ENCODE measurements at places on chromosomes 13 and 19. TPM values are rescaled to one million over a fixed set of nuclear protein-coding genes. Genes with fewer than 3 reads are reported as not detected.

Gene PABPC3
- 0.14 TPM for total RNA-seq

Gene CD22
- total RNA-seq, result 0.04 TPM

Gene MYO16
- total RNA-seq, result not detected

Gene DLL3
- total RNA-seq, result 3.7 TPM

Gene IZUMO4
- not detected for total RNA-seq

Gene FSD1
- 24.7 TPM for total RNA-seq

Gene TMPRSS9
- total RNA-seq, result 0.04 TPM

Gene ATXN8OS
- total RNA-seq, result not detected

Gene URAD
- total RNA-seq, result not detected

DNA sequence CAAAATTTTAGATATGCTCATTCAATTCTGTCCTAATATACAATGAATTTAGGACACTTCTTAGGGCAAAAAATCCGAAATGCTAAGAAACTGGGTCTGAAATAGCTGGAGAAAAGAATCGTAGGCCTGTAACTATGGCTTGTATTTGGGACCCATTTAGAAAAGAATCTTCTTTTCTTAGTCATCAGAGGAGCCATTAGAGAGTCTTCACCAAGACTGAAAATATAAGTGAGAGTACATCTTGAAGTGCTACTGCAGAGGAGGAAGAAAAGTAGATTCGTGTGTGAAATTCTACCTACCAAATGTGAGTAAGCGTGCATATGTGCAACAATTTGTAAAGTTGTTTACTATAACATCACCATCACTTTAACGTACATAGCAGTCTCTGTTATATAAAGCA, 8.8 kb upstream of the DACH1 start:
- no peak for DNase-seq

DNA sequence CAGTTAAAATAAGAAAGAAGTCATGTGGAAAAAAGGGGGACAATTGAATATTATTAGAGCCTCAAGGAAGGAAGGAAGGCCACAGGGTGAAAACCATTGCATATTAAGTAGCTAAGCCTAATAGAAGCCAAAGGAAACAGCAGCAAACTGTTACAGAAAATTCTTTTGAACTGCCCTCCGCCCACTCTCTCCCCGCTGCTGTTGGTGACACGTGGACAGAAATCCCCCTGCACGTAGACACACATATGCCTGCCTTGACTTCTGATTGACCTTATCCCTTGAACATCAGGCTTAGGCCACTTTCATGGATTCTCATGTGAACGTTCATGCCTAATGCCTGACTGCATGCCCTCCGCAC, 229.1 kb downstream of the KCNRG start:
- no peak for DNase-seq

- no peak for DNase-seq
Measured at GRCh38 chr19:51325161-51325976, 13.9 kb downstream of the IGLON5 start.

- no peak for DNase-seq
Measured at GRCh38 chr13:111337741-111338140, 17.3 kb downstream of the TEX29 start.

- DNase-seq, result no peak
Measured at GRCh38 chr13:106159295-106160195, 375.9 kb downstream of the EFNB2 start.

GRCh38 chr13:90683711-90684131, 663.8 kb upstream of the MIR17HG start:
- DNase-seq, result no peak

DNA sequence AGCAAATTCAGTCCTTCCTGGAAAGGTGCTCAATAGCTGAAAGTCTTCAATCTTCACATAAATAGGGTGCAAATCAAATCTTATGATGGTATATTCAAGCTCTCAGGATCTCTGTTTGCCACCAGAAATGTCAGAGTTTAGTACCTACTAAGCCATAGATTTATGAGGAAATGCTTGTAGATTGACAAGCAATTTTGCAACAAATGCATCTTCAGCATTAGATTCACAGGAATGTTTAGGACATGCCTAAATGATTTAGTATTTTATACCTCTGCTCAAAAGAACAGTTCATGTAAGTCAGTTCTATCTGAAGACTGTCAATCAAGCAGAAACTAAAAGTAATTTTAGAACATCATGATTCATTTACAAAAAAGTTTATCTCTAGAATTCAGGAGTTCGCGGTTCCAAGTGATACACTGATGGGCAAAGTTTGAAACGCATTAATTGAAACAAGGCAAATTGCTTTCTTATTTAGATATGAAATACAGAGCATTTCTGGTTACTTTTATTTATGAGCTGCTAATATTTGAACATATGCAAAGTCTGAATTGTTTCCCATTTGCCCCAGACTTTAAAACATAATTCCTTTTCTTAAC, 65.7 kb downstream of the DACH1 start:
- no peak for DNase-seq

- DNase-seq, result no peak
Measured at GRCh38 chr13:65834897-65835296, 1395.2 kb downstream of the PCDH9 start.

- no peak for DNase-seq
Measured at GRCh38 chr13:61592489-61592888, 176.8 kb upstream of the PCDH20 start.

- DNase-seq, result no peak
Measured at GRCh38 chr19:51294211-51294976, 17.1 kb upstream of the IGLON5 start.

DNA sequence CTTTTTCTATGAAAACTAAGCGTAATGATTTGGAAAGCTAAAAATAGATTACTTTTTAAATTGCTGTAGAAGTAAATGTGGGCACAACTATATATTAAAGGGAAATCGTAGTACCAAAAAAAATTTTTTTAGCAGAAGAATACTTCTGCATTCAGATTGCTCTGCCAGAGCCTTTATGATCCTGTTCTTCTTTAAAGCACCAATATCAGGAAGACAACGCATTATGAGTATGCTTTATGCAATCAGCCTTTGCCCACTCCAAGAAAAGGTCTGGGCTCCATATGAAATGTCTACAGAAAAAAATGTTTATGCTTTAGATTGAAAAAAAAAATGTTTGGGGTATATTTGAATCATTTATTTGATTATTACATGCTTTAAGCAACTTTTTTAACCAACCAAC, 137.4 kb downstream of the DIAPH3 start:
- no peak for DNase-seq

DNA sequence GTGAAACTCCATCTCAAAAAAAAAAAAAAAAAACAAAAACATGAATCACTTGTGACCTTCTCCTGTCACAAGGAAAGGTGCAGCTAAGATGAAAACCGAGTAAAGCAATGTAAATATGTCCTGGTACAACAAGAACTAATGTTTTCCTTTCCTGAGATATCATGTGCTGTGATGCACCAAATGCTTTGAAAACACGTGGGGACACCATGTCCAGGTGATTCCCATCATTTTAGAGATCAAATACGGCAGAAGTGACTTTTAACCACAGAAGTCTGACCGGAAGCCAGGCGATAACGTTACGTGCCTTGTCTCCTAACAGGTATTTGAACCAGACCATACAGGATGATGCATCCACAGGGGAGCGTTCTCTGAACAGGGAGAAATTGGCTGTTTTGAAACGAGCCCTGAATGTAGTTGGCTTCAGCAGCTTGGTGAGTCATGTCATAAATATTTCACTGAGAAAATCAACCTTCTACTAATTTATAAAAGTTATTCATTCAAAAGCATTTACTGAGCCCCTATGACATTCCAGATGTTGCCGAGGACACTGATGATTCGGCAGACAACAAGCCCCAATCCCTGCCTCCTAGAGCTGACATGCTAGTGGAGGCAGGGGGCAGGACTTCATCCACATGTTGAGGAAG, 328.1 kb downstream of the MYO16 start:
- no peak for DNase-seq

DNA sequence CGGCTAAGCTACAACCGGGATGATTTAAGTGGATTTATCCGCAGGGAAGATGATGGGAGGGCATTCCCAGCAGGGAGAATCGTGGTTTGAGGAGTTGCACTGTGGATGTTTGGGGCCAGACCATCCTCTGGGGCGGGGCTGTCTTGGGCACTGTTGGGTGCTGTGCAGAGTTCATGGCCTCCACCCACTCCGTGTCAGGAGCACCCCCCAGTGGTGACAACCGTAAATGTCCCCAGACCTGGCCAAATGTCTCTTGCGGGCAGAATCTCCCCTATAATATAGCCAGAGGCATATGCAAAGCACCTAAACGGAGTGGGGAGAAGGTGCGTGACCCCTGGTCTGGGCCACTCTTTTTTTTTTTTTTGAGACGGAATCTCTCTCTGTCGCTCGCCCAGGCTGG, 40.2 kb downstream of the SMIM24 start:
- peak; percentile 59 for DNase-seq

Measured in SJCRH30 (cell line).